ENCODE measurements at places on chromosomes 7 and 10.

DNA sequence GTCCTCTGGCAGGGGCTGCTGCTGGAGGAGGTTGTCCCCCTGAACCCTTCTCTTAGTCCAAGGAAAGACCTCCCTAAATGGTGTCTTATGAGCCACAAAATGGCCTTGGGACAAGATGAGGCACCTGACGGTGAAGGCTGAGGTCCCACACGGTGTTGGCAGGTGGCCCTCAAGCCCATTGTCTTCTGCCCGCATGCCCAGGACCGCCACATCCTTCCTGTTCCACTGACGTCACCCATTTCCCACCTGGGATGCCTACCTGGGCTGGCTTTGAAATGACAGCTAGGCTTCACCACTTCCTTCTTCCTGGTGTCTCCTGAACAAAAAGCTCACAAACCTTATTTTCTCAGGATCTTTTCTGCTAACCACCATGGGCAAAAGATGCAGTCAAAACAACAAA, 2.1 kb upstream of the DMBT1 start:
- DNase-seq, result no peak
- H3K27ac ChIP-seq, result no peak overlapping the region
- no peaks in the 10 kb centered on the region for H3K4me1 ChIP-seq
- H3K36me3 ChIP-seq, result no peaks in the 10 kb centered on the region
- peaks cover 50% of the 10 kb centered on the region for H3K27me3 ChIP-seq

GRCh38 chr7:74193054-74193453, 16.8 kb upstream of the LAT2 start:
- DNase-seq, result no peak
- H3K4me3 ChIP-seq, result no peak overlapping the region
- H3K27me3 ChIP-seq, result no peaks in the 10 kb centered on the region
- H3K4me1 ChIP-seq, result peaks cover 8% of the 10 kb centered on the region
- no peak overlapping the region for H3K27ac ChIP-seq

- H3K4me3 ChIP-seq, result no peak overlapping the region
- H3K36me3 ChIP-seq, result no peaks in the 10 kb centered on the region
- peaks cover 16% of the 10 kb centered on the region for H3K4me1 ChIP-seq
- H3K27me3 ChIP-seq, result peaks cover 40% of the 10 kb centered on the region
- no peak for DNase-seq
These were observed 8.8 kb upstream of the INTS1 start for GRCh38 chr7:1512781-1513656.

DNA sequence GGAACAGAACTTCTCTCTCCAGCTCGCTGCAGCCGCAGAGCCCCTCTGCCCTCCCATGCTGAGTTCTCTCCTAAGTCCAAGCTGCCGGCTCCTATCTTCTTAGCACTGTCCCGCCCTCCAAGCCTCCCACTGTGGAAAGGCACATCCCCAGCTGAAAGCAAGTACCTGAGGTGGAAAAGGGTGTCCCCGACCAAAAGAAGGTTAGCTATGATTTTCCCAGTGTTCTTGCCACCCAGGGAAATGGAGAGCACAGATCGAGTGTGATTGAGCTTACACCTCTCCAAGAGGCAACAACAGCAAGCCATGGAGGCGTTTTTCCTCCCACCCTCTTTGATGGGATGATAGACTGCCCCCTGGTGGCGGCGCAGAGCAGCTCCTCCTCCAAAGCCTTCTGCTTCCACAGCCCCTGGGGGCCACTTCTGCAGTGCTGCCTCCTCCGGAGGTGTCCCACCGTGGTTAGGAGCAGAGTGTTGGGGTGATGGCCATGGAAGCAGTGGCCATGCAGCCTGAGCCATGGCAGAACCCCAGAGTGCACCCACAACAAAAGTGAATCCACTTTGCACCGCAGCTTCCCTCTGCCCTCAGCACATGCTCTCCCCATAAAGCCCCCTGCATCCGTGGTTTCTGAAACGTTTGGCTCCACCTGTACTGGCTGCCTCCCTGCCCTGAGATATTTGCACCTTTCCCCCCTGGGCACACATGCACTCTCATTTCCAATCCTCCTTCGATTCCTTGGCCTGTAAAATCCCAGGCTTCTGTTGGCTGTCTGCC, 143.1 kb upstream of the STK17A start:
- no peak overlapping the region for H3K27ac ChIP-seq
- no peaks in the 10 kb centered on the region for H3K4me1 ChIP-seq
- no peaks in the 10 kb centered on the region for H3K27me3 ChIP-seq
- no peak for DNase-seq

- no peak for DNase-seq
- H3K4me1 ChIP-seq, result peaks cover 14% of the 10 kb centered on the region
- no peak overlapping the region for H3K27ac ChIP-seq
- no peak overlapping the region for H3K4me3 ChIP-seq
- peaks cover 18% of the 10 kb centered on the region for H3K27me3 ChIP-seq
These were observed 21.8 kb downstream of the KCP start for GRCh38 chr7:128888756-128889095.

- H3K4me1 ChIP-seq, result peaks cover 12% of the 10 kb centered on the region
- H3K36me3 ChIP-seq, result no peaks in the 10 kb centered on the region
- no peak overlapping the region for H3K4me3 ChIP-seq
- no peak for DNase-seq
These were observed 75.3 kb upstream of the CC2D2B start for GRCh38 chr10:95832216-95833041.

DNA sequence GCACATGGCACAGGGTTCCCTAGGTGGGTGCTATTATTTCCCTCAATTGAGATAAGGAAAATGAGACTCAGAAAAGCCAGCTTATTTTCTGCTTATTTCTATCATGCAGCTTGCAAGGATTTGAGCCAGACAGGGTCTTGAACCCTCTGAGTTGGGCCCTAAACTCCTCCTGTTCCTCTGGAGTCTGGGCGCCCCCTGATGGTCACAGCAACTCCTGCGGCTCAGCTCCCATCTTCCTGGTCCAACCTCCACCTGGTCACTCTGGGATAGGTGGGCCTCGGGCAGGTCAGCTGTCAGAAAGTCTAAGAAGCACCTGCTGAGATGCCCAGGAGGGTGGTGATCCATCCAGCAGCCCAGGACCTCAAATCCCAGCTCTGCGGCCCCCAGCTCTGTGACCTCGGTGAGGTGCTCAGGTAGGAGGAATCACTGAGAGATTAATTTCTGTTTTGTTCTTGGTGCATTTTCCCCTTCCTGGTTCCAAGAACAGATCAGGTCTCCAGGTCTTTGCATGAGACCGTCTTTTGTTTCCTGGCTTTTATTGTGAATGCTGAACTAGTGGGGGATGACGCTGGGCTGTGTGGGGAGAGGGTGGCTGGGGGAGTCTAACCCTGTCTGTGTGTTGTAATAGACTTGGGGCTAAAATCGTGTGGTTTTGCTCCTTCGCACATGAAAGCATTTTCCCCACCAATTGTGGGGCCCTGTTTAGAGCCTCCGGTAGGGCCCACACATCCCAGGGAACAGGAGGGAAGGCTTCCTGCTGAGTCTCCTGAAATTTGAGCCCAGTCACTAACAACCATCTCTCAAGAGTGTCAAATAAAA, 32.8 kb downstream of the TMEM130 start:
- no peaks in the 10 kb centered on the region for H3K27me3 ChIP-seq
- H3K4me3 ChIP-seq, result no peak overlapping the region
- no peak for DNase-seq
- H3K36me3 ChIP-seq, result no peaks in the 10 kb centered on the region
- H3K4me1 ChIP-seq, result no peaks in the 10 kb centered on the region
- no peak overlapping the region for H3K27ac ChIP-seq

GRCh38 chr7:7943951-7944350, 24.6 kb upstream of the GLCCI1 start:
- H3K4me3 ChIP-seq, result no peak overlapping the region
- H3K27ac ChIP-seq, result no peak overlapping the region
- no peaks in the 10 kb centered on the region for H3K4me1 ChIP-seq

GRCh38 chr10:77553311-77553710, 84.3 kb downstream of the KCNMA1 start:
- no peak overlapping the region for H3K4me3 ChIP-seq
- H3K36me3 ChIP-seq, result no peaks in the 10 kb centered on the region
- no peaks in the 10 kb centered on the region for H3K27me3 ChIP-seq
- no peak for DNase-seq
- H3K4me1 ChIP-seq, result peaks cover 74% of the 10 kb centered on the region
- H3K27ac ChIP-seq, result peak overlapping the region; percentile 84

GRCh38 chr10:4663162-4663992, 162.6 kb upstream of the AKR1E2 start:
- H3K36me3 ChIP-seq, result no peaks in the 10 kb centered on the region
- H3K27me3 ChIP-seq, result no peaks in the 10 kb centered on the region
- peaks cover 46% of the 10 kb centered on the region for H3K4me1 ChIP-seq
- peak overlapping the region; percentile 89 for H3K27ac ChIP-seq
- no peak for DNase-seq

DNA sequence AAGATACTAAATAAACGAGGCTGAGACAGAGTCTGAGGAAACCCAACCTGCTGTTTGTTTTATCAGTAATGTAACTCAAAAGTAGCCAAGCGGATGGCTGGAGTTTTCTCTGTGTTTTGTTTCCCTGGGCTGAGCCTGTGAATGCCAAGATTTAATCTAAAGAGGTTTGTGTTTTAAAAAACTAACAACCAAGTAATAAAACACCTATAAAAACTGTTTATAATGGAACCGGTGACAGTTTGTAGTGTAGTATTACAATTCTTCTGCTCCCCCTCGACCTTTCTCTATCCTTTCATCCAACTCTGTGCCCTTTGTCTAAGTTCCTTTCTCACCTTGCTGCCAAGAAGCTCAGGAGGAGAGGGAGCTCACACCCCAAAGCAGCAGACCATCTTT, 2.6 kb upstream of the KAT6B start:
- H3K27ac ChIP-seq, result peak overlapping the region; percentile 92
- H3K4me3 ChIP-seq, result no peak overlapping the region
- H3K27me3 ChIP-seq, result no peaks in the 10 kb centered on the region
- no peaks in the 10 kb centered on the region for H3K36me3 ChIP-seq

DNA sequence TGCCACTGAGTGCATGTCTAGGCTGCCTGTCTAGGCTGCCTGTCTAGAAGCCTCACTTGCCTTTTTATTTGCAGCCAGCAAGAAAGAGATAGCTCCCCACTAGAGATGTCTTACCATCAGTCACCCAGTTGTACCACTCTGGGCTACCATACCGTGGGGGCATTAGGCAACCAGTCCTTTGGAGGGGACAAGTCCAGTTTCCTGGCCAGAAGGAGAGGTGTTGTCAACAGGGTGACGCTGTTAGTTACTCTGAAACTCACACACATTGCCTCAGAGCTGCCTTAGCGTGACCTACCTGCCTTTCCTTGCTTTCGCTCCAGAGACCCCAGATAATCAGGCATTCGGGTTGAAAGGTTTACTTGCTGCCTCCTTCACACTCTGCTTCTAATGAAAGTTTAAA, 155.4 kb downstream of the CELF2 start:
- H3K4me3 ChIP-seq, result no peak overlapping the region
- H3K27ac ChIP-seq, result no peak overlapping the region
- peaks cover 88% of the 10 kb centered on the region for H3K4me1 ChIP-seq
- no peaks in the 10 kb centered on the region for H3K27me3 ChIP-seq
- no peaks in the 10 kb centered on the region for H3K36me3 ChIP-seq

DNA sequence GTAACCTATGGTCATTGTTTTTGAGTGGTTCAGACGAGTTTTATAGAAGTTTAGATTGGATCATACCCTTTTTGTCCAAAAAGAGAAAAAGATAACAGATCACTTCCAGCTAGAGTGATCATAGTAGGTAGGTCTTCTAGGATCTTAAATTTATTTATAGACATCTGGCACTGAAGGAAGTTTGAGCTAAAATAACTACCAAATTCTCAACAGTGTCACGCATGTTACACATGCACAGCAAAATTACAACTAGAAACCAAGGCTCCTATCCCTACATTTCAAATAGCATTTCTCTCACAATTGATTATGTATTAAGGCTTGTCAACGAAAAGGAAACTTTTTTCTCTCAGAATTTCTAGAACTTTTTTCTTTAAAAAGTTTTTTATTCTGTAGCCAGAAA, 2.3 kb downstream of the CALU start:
- H3K27me3 ChIP-seq, result no peaks in the 10 kb centered on the region
- no peak for DNase-seq
- peak overlapping the region; percentile 91 for H3K27ac ChIP-seq
- no peak overlapping the region for H3K4me3 ChIP-seq
- peaks cover 34% of the 10 kb centered on the region for H3K4me1 ChIP-seq

DNA sequence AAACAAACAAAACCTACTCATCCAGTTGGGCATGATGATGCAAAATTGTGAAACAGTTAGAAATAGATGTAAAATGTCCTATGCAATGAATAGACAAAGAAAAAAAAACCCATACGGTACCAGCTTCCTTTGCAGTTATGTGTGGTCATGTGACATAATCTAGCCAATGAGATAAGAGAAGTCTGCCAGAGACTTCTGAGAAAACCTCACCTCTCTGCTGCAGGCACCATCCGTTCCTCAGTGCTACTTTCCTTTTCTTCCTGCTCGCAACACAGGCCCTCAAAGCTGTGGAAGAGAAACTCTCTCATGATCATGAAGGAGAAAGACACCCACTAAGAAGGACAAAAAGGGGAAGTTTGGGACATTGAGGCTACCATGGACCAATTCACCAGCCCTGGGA, 76.8 kb upstream of the CARD11 start:
- no peaks in the 10 kb centered on the region for H3K27me3 ChIP-seq
- H3K27ac ChIP-seq, result no peak overlapping the region
- no peak overlapping the region for H3K4me3 ChIP-seq
- DNase-seq, result no peak
- H3K4me1 ChIP-seq, result no peaks in the 10 kb centered on the region

DNA sequence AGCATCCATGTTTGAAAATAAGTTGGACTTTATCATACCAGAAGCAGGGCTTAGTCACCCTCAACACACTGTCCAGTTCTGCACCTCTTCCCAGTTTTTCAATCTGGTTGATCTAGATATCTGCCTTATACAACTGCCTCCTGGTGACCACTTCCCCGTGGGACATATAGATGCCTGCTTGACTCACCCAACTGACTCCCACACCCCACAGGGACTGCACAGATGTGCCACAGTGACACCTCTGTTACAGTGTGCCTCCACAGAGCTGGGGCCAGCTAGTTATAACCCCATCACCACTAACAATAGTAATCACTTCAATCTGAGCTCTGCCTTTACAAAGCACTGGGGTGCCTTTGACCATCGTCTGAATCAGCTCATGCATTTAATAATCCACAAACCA, 82.6 kb upstream of the AOAH start:
- no peak overlapping the region for H3K4me3 ChIP-seq
- no peaks in the 10 kb centered on the region for H3K27me3 ChIP-seq
- no peaks in the 10 kb centered on the region for H3K36me3 ChIP-seq
- H3K27ac ChIP-seq, result no peak overlapping the region
- DNase-seq, result peak; percentile 74

DNA sequence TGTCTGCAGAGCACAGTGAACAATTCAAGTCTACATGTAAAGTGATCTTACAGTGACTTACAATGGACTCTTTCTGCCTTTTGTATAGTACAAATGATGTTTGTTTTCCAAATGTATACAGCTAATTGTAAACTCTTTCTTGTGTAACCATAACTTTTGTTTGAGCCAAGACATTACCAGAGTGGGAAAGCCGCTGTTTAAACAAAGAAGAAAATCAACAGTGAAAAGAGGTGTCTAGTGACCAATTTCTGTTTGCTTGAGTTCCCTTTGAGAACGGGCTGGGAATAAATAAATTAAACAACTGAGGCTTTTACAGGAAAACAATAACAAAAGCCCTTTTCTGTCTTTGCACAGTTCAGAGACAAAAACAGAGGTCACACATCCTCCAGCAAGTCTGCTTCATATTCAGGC, 1163.4 kb downstream of the CNTNAP2 start:
- no peaks in the 10 kb centered on the region for H3K27me3 ChIP-seq
- H3K4me3 ChIP-seq, result no peak overlapping the region
- no peaks in the 10 kb centered on the region for H3K36me3 ChIP-seq
- no peak for DNase-seq
- H3K4me1 ChIP-seq, result no peaks in the 10 kb centered on the region
